ENCODE measurements at places on chromosomes 5 and 9. TPM values are rescaled to one million over a fixed set of nuclear protein-coding genes. Genes with fewer than 3 reads are reported as not detected.

HAPLN1 gene
- total RNA-seq: 254 TPM

ZDHHC11 gene
- total RNA-seq: 1.0 TPM

ZNF608 gene
- 14.0 TPM for total RNA-seq

SCGB3A2 gene
- total RNA-seq: not detected

SV2C gene
- not detected for total RNA-seq

BTNL9 gene
- not detected for total RNA-seq

PCDHB11 gene
- total RNA-seq: 1.7 TPM

LHX3 gene
- not detected for total RNA-seq
